ENCODE measurements at places on chromosomes 5 and 9.

DNA sequence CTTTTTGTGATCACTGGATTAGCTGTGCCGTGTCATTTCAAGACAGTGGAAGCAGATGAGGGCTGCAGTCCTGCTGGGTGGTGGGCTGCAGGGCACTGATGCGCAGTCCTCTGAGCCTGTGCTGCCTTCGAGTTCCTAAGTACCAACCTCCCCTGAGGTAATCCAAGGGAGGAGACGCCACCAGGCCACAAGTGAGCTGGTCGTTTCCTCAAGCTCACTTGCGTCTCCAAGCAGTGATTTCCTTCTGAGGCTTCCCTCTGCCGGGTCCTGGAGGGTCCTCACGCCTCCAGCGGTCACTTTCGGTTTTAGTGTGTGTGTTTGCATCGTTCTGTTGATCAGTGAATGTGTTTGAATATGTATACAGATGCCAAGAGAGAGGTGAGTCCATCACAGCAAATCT lies 115.7 kb downstream of the TRIO start:
- no peak for DNase-seq

DNA sequence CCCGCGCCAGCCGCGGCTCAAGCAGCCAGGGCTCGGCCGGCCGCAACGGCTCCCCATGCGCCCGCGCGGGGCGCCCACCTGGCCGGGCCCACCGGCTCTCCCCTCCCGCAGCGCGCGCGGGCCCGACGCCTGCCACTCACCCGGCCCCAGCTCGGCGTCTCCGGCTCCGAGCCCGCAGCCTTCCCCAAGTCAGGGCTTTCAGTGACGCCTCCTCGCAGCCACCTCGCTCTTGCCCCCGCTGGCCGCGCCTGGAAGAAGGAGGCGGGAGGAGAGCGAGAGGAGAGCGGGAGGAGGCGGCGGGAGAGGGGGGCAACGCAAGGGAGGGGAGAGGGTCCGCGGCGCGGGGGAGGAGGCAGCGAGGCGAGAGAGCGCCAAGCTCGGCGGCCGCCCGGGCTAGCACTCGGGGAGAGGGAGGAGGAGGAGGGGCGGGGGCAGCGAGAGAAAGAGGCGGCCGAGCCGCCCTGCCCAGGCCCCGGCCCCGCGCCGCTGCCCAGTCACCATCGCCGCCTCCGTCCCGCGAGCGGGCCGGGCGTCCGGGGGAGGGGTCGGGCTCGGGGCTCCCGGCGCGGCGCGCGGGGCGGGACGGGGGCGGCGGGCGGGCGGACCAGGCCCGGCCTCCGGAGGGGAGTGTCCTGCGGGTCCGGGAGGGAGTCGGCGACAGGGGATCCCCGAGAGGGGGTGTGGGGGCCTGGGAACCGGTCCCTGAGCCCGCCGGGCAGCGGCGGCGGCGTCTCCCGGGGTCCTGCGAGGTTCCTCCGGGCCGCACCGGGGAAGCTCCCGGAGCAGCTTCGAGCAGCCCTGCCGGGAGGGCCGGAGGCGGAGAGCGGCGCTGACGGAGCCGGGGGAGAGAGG lies at the start of gene LHFPL2:
TSS of gene LHFPL2 (minus strand) at position 414 of the 852 bp plus-strand sequence. CDS start 138,559 bp downstream, outside the sequence.
- no peak for DNase-seq

- no peak for DNase-seq
These were observed 28.1 kb upstream of the LRRTM2 start for GRCh38 chr5:138903130-138903775.

GRCh38 chr5:33438996-33439395 lies 1.8 kb upstream of the TARS1 start:
- no peak for DNase-seq

DNA sequence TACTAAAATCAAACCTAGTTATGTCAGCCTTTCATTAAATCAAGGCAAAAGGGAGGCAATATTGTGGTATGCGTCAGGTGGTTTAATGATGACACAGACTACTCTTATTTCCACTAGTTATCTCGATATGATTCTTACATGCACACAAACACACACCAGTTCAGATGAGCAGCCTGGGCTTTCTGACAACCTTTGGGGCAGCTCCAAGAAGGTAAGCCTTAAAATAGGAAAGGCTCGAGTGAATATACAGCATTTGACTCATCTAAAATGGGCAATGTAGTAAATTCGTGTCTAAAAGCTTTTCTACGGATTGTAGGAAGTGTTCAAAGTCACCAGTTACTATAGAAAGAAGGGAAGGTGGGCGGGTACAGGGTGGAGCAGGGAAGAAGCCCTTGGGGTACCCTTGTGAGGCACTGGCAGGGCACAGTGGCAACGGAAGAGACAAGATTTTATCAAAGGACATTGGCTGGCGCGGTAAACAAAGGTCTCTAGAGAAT lies 1.9 kb downstream of the ANKH start:
- DNase-seq, result no peak

DNA sequence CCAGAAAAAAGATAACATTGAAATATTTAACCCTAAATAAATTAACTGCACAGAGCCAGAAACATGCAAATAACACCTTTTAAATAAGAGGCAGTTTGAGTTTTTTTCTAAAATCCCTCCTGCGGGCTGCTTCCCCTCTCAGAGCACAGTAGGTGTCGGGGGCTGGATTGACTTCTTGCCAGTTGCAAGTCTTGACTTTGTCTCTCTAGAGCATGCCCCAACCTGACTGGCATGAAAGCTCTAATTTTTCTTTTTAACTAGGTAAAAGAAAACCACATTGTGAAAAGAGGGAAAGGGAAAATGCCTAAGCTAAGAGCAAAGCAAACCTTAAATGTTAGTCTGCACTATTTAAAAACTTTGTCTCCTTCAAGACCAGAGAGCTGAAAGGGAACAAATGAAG lies 46.4 kb upstream of the DNAH5 start:
- no peak for DNase-seq

DNA sequence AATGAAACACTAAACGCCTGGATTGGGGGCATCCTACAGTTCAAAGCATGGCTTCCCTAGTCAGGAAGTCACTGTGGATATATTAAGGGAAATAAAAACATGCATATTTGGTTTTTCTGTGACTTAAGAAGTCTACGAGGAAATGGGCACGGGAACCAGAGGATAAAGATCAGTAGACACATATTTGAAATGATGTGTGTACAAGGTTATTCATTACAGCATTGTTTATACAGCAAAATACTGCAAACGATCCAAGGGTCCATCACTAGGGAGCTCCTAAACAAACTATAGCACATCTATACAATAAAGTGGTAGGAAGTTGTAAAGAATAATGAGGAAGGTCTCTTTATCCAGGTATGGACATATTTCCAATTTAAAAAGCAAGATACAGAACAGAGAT lies 71.8 kb downstream of the EFNA5 start:
- DNase-seq, result no peak

- DNase-seq, result no peak
These were observed 119.4 kb downstream of the MPDZ start for GRCh38 chr9:13160051-13160450.

GRCh38 chr5:164098531-164098930 lies 593.1 kb downstream of the MAT2B start:
- DNase-seq, result no peak

GRCh38 chr9:16032799-16033198 lies 480.0 kb downstream of the CCDC171 start:
- DNase-seq, result no peak

GRCh38 chr9:71120501-71121247 lies 747 bp downstream of the TRPM3 start:
- no peak for DNase-seq

DNA sequence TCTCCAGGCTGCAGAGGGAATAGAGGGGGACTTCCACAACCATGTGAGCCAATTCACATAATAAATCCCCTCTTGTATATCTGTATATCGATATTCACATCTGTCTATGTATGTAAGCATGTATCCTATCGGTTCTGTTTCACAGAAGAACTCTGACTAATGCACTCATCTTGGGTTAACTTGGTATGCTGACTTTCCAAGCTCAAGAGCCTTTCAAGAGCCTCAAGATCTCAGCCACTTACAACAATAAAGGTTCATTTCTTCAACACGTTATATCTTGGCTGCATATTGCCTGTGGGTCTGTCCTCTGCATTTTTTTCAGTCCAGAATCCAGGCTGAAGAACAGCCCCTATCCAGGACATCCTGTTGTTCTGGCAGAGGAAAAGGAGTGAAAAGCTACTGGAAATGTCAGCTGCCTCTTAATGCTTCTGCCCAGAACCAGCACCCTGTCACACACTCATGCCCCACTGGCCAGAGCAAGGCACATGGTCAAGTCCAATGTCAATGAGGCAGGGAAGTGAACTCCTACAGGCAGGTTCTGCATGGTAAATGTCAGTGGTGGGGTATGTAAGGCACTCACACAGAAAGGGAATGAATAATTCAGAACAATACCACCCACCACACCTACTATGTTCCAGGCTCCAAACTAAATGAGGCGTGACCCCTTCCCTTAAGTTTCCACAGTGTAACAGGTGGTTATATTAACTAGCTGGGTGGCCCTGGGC lies 91.6 kb upstream of the ICE1 start:
- DNase-seq, result no peak

DNA sequence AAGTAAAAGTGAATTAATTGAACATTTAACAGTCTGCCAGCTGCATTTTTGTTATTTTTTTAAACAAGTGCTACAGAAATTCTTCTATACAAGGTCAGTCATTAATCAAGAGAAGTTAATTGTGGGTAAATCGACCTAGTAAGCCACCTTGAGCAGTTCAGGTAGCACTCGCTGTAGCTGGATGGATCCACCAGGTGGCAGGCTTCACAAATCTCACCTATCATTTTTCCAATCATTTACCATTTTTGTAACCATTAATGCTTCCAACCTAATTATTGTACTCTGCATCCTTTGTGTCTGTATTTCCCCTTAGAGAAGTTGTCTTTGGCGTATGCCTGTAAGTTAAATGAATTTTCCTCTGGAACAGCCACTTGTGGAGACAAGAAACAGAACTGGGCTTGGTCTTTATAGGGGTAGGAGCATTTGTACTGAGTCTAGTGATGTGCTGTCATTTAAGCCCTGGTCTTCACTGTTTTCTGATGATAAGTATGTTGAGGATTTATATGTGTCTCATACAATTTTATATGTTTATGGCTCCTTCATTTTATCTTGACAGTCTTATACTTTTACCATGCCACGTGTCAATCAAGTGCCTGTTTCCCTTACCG lies 39.5 kb downstream of the CD180 start:
- no peak for DNase-seq

GRCh38 chr9:125682340-125682739 lies 24.7 kb downstream of the MAPKAP1 start:
- DNase-seq, result no peak

DNA sequence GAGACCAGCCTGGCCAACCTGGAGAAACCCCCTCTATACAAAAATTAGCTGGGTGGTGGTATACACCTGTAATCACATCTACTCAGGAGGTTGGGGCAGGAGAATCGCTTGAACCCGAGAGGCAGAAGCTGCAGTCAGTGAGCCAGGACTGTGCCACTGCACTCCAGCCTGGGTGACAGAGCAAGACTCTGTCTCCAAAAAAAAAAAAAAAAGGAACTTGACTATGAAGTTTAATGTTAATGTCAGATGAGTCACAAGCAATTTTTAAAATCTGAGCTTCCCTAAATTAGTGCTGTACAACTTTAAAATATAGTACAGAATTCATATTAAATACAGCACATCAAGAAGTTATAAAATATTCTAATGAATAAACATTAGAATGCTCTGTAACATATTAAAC lies 1.5 kb downstream of the MEIKIN start:
- DNase-seq, result no peak

- DNase-seq, result no peak
These were observed 4.1 kb downstream of the CLK4 start for GRCh38 chr5:178622679-178623247.

GRCh38 chr9:98978231-98978681 lies 34.5 kb downstream of the COL15A1 start:
- no peak for DNase-seq

DNA sequence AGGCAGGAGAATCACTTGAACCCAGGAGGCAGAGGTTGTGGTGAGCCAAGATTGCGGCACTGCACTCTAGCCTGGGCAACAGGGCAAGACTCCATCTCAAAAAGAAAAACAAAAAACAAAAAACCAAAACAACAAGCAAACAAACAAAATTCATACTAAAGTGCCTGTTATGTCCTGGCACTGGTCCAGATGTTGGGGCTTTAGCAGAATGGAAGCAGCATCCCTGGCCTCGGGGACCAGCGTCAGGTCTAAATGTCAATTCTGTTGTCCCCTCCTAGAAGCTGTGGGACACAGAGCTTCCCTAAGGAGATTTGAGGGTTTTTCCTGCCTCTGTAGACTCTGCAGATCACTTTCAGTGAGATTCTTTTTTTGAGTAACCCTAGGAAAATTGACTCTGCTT lies 26.2 kb downstream of the PPARGC1B start:
- no peak for DNase-seq

DNA sequence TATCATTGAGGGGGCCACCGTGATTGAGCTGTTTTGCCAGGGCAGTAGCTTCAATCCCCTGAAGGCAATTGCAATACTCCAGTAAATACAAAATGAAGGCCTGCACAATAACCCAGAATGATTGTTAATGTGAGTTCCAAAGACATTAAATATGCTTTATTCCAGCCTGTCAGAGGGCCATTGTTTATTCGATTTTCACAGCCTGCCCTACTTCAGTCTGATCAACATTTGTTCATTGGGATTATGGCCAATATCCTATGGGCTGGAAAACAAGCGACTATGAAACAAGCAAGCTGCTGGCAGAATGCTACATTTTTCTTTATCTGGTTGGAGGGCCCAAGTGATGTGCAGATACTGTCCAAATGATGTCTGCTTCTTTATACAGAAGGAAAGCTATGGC lies 543.1 kb downstream of the TLE1 start:
- no peak for DNase-seq

DNA sequence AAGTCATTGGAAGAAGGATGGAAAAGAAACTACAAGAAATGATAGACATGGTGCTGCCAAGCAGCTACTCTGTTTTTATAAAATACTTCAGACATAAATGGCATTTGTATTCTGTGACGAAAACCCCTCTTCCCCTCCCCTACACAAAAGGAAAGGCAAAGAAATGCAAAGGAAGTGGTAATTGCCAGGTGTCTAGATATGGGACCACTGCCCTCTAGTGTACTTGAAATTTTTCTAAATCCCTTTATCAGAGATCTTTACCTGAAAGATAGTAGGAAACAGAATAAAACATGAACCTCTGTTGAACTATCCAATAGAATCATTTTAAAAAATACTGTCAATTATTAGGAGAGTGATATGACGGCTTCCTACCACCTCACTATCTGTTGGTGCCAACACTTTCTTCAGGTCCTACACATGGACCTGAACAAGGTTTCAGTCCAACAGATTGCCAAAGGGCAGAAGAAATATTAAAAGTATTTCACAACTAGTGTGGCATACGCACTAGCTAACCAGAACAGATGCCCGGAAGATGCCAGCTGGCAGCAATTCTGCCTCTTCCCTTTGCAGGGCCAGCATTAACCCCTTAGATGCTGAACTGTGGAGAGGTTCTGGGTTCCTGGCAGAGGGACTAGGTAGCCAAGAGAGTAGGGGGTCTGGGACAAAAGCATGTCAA lies 104.1 kb downstream of the TSSK1B start:
- peak; percentile 68 for DNase-seq

- no peak for DNase-seq
These were observed 158.9 kb upstream of the KLF9 start for GRCh38 chr9:70573308-70573707.

DNA sequence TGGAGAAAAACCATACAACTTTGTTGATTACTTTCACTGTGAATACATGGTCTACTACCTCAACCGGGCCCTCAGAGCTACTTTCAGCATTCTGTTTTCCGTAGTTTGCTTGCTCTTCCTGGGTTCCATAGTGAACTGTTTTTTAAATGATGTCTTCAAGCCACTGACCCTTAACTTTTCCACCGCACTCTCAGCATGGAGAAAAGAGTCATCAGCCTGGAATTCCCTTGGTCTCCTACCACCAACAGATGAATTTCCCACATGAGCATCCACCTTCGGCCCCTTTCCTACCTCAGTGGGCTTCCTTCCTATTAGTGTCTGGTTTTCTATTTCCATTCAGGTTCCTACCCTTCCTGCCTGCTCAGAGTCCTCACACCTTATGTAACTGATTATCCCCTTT lies 135.9 kb upstream of the ADAMTSL1 start:
- DNase-seq, result no peak
